ENCODE measurements at places on chromosomes 2 and 18.

DNA sequence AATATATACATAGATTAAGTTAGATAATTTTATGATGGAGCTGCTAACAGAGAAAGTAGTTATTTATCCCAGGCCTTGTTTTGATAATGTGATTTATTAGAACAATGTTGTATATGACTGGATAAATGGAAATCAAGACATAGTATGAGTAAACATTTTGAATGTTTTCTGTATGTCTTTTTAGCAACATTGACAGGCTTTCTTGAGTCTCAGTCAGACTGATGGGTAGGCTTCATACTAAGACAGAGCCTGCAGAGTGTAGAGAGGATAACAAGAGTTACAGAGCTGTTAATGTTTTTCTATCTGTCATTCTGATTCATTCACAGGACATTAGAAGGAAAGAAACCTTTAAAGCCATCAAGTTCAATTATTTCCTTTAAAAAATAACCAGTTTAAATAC lies 478.5 kb downstream of the LRP1B start:
- no peak for DNase-seq

DNA sequence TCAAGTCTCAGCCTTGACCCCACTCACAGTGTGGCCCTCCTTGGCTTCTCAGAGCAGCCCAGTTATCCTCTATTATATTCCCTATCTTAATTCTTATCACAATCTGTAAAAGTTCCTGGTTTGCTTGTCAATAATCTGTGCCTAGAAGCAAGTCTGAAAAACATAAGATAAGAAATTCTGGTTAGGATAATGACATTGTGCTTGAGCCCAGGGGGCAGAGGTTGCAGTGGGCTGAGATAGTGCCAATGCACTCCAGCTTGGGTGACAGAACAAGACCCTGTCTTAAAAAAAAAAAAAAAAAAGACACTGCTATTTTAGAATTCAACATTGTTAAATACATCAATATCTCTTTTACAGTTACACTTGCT lies 63.9 kb downstream of the TMEM131 start:
- no peak for DNase-seq

DNA sequence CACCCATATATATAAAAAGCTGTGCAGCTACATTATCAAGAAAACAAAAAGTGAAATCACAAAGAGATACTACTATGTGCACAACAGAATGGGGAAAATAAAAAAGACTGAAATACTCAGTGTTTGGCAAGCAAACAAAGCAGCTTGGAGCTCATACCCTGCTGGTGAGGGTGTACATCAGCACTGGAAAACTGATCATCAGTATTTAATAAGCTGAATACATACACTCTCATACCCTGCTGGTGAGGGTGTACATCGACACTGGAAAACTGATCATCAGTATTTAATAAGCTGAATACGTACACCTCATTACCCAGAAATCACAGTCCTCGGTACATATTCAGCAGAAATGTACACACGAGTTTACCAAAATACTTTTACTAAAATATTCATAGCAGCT lies 220.8 kb downstream of the SPP2 start:
- DNase-seq = no peak

GRCh38 chr2:224405841-224406370 lies 4.0 kb upstream of the FAM124B start:
- peak; percentile 12 for DNase-seq

DNA sequence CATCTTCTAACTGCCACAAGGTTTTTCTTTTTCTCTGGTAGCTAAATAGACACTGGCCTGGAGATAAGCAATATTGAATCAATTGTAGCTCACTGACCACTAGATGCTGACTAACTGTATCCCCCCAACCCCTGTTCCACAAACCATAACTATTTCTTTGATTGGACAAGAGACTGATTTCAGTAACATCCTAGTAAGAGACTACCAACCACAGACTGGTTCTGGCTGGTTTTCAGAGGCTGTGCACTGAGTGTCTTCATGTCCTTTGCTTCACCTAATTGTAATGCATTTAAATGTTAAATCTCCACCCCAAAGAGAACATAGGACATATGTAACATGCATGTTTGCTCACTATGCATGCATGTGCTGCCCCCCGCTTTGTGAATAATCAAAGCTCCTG lies 3.2 kb upstream of the AAK1 start:
- no peak for DNase-seq

GRCh38 chr2:224849264-224849663 lies 133.1 kb upstream of the CCDC195 start:
- no peak for DNase-seq

DNA sequence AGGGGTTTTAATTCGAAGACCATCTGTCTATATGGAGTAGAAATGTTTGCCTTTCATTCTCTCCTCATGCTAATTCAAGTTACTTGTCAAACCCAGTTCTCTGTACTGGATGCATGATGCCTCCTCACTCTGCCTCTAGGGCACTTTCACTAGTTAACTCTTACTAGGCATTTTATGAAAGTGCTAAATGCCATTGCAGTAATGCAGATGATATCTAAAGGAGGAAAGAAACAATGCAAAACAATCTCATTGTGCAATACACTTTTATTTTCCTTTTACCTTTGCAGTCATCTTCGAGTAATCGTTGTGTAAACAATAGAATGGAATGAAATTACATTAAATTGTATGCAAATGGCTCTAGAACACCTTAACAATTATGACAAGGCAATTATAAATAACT lies 293.6 kb downstream of the STK39 start:
- DNase-seq = no peak

DNA sequence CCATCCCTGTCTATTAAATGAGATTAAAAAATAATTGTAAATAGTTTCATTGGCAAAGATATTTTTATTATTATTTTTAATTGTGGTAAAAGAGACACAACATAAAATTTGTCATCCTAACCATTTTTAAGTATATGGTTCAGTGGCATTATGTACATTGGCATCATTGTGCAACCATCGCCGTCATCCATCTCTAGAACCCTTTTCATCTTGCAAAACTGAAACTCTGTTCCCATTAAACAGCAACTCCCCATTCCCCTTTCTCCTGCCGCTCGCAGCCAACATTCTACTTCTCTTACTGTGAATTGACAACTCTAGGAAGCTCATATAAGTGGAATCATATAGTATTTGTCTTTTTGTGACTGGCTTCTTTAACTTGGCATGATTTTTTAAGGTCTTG lies 25.3 kb downstream of the LAMA3 start:
- DNase-seq = no peak

DNA sequence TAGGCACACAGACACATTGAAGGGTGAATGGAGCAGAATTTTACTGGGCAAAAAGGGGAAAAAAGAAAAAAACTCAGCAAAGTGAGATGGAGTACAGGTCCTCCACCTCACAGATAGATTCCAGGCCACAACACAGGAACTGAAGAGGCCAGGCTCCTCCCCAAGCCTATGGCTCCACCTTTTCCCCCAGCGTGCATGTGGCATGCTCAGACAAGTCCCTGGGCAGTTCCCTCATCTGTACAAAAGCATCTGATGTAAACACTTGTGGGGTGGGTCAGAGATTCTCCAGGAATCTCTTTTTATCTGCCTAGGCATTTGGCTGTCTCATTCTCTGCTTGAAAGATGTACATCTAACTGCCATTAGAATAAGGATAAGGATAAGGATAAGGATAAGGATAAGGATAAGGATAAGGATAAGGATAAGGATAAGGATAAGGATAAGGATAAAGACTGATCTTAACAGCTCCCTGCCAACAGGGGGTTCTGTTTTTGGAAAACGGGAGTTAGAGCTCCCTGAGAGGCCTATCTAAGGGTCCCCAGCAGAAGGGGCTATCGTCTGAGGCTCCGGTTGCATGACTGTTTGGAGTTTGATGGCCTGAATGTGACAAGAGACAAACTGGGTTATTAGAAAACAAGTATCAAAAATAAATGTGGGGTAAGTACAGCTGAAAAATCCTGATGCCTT lies 17.2 kb upstream of the ASXL3 start:
- DNase-seq = peak; percentile 37

- peak; percentile 13 for DNase-seq
These were observed 266.9 kb upstream of the GULP1 start for GRCh38 chr2:188024811-188025210.

DNA sequence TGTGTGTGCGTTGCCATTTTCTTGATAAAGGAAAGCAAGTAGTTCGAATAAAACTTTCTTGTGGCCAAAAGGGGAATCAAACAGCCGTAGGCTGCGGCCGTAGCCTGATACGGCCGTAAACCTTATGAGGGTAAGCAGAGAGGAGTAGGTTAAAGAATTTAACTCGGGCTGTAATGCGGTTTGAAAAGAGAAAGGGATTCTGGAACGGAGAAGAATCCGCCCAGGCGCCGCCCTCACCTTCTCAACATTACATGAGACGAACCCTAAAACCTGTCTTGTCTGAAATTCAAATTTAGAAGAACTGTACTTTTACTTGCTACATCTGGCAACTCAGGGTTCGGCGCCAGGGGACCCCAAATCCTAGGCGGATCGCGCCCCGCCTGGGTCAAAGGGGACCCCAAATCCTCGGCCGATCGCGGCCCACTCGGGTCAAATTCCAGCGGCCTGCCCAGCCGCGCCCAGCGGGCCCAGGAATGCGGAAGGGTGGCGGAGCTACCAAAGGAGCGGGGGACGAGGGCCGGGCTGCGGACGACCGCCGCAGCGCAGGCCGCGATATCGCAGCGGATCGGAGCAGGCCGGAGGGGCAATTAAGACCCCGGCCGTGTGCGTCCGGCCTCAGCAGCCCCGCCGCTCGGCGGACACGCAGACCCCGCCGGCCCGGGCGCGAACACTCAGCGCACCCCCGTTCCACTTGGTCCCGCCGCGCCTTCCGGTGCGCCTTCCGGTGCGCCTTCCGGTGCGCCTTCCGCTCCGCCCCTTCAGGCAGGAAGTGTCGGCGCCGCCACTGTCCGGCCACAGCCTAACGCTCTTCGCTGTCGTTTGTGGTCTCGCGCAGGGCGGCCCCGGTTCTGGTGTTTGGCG lies at the start of gene MYL12B:
Gene MYL12B, plus strand, starts transcription at position 761 of the 861 bp plus-strand sequence. CDS start 10,766 bp downstream, outside the sequence.
- DNase-seq = peak; percentile 91

DNA sequence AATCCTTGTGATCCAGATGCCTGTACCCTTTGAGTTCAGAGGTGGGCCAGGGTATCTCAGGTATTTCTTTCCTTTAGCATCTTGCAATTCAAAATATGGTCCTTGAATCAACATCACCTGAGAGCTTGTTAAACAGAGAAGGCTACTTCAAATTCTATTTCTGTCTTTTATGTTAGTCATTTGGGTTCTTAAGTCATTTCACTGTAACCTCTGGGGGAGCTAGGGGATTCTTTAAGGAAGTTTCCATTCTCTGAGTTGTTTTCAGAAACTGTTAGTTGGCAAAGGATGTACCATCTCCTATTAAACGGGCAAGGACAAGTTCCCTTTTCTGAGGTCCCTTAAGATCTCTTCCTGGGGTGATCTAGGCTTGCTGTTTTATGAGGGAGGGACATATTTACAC lies 16.6 kb downstream of the CFLAR start:
- no peak for DNase-seq

- DNase-seq = peak; percentile 12
These were observed 837.7 kb upstream of the SLC39A10 start for GRCh38 chr2:194819367-194819766.

DNA sequence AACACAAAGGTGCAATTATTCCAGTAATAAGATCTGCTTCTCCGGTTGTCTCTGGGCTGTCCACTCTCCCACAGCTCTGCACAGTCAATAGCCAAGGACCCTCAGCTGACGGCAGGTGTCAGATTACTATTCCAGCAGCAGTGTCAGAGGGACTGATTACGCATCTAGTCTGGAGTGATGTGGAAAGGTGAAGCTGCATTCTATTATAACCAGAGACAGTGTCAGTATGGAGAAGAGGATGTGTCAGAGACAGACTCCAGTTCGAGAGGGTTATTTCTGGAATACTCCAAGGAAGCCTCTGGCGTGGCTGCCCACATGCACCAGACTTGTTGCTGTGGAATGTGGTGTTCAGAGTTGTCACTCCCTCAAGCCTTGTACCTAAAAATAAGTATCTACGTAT lies 163.6 kb upstream of the TMEM200C start:
- peak; percentile 95 for DNase-seq

DNA sequence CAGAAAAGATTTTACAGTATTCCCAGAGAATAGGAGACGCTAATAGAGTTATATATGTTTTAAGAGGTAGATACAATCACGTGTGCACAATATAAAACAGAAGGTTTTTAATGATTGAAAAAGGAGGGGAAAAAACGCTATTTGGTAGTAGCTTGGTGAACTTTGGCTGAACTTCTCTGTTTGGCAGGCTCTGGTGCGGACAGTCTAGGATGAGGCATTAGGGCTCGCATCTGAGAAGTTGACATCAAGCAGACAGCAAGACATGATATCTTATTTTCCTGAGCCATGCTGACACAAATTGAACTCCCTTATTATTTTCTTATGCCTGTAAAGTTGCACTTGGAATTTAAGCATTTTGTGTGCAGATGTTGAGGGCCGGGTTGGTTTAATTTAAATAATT lies 176.6 kb downstream of the EN1 start:
- DNase-seq = peak; percentile 84

DNA sequence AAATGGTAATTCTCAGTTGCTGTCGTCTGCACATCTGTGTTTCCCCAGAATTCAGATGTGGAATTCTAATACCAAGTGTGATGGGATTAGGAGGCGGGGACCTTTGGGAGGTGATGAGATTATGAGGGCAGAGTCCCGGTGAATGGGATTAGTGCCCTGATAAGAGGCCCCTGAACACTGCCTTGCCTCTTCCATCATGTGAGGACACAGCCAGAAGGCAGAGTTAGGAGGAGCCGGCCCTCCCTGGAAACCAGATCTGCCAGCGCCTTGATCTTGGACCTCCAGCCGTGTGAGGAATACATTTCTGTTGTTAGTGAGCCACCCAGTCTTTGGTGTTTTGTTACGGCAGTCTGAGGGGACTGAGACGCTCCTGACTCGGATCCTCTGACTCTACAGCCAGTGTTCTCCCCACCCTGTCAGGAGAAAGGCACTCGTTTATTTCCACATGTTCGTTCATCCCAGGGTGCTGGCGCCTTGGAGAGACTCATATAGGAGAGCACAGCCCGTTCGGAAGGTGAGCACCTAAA lies 395.0 kb downstream of the ZNF516 start:
- DNase-seq = no peak

DNA sequence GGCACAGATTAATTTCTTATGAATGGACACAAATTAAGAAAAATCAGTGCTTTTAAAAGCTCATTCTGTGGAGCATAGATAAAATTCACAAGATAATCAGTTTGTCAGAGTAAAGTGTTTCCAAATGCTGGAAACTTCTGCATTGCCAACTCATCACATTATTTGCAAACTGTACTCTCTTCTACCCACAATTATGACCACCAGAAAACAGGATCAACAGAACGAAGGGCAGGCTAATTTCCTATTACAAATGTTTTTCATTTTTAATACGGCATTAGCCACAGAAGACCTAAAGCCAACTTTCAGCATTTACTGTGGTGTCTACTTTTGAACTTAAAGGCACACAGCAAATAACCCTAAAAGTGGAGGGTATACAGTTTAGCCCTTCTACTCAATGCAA lies 6.0 kb downstream of the IRS1 start:
- no peak for DNase-seq

DNA sequence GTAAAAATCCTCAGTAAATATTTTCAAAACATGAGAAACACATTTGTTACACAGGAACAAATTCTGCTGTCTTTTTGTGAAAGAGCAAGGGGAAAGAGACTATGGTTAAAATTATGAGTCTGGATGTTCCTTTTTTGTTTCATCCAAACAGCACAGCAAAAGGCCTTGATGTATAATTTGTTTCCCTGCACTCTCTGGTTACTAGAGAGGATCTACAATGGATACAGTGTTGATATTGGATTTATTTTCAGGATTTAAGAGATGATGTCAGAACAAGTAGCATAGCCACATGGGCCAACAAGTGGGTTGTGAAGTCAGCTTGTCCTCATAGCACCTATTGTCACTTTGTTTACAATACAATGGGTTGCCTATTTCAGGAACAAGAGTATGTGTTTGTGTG lies 11.3 kb upstream of the ERBB4 start:
- no peak for DNase-seq

GRCh38 chr2:237438080-237438940 lies 24.3 kb upstream of the COL6A3 start:
- DNase-seq = no peak

Measured in cardiac muscle cell (in vitro differentiated cells and primary cell).